Right renal pelvis (tissue), 4 donors: ENCODE measurements at places on chromosomes 13 and 19.

DNA sequence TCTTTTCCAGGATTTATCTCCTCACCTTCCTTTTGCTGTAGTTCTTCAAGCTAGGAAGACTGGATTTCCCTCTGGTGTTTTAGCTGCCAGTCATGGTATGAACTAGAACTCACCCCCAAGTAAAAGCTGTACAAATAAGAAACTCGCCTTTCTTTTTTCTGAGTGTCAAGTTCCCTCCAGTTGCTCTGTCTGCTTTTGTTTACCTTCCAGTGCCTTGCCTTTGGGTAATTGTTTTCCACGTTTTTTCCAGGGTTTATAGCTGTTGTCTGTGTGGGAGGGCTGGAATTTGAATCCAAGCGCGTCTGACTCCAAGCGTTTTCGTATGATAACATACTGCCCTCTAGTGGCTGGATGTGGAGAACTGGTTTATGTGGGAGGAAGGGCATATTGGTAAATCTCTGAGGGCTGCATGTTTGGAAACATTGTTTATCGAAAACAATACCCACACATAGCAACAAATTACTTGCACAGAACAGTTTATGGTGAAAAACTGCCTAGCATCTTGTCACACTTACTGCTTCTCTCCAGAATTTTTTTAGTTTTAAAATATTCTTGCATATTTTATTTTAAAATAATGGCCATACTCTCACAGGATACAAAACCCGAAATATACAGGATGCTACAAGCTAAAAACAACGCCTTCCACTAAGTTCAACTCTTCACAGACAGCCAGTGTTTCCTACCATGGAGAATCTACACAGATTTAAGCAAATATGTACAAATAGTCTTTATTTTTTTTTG, 19.2 kb downstream of the RCN3 start:
- peak; percentile 94 for DNase-seq

- no peak for DNase-seq
These were observed 29.9 kb upstream of the C1QTNF9 start for GRCh38 chr13:24279327-24280110.

DNA sequence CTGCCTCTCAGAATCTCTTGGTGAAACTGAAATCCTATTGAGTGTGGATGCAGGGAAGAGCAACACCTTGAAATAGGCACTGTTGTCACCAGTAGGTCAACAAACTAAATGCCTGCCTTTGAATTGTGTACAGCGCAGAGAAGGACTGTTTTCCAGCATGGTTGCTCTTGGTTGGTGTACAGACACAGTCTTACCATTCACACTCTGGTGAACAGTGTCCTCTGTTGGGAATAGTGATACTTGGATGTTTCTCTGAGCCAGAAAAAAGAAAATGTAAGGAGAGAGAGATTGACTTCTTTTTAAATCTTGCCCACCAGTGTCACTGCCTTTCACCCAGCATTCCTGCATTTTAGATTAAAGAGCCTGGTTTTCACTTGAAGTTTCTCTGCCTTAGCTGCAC, 179.7 kb downstream of the STK24 start:
- no peak for DNase-seq

GRCh38 chr13:44273991-44274770, 99.4 kb upstream of the SERP2 start:
- no peak for DNase-seq

- DNase-seq: no peak
These were observed 136.7 kb downstream of the SIPA1L3 start for GRCh38 chr19:38043649-38044144.

DNA sequence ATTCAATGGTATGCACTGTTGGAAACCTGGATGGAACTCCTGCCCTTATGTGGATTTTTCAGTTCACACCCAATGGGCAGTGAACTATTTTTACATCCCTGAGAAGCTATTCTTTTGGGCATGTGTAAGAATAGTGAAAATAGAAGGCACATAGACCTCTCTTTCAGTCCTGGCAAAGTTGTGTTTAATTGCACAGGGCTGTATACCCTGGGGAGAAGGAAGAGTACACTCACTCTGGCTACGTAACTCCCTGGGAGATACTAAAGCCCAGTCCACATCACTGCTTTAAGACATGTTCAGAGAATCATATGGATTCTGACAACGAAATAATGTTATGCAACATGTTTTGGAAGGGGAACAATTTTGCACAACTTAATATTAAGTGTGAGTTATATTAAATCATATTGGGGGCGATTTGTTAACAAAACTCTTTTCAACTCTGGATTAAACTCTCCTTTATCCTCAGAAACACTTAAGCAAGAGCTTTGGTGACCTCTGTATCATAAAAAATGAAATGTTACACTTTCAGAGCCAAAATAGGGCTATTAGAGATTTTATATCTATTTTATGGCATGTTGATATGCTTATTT, 166.1 kb downstream of the DCT start:
- DNase-seq: no peak

DNA sequence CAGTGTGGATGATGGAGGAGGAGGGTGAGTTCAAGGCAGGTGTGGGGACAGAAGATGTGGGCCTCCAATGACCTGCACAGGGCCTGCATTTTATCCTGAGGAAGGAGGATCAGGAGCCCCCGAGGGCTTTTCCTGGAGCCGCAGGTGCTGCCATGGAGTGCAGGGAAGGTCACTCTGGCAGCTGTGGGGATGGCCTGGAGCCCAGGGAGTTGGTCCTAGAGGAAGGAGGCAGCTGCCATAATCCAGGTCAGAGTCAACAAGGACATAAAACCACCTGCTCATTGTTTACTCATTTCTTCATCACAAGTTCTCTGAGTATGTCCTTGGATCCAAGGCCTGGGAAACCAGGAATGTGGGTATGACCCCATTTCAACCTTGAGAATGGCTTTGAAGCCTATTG, 87.2 kb downstream of the SCGB2B2 start:
- no peak for DNase-seq

DNA sequence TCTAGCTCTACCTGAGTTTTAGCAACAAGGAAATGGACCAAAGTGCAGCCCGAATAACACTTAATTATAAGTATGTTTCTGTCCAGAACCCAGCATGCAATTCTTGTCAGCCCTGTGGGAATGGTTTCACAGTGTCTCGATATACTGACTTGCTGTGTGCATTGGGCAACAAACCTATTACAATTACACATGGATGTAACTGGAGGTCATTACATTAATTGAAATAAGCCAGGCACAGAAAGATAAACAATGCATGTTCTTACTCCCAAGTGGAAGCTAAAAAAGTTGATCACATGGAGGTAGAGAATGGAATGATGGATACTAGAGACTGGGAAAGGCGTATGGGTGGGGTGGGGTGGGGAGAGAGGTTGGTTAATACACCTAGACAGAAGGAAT, 5.1 kb upstream of the CYP2S1 start:
- DNase-seq: no peak

DNA sequence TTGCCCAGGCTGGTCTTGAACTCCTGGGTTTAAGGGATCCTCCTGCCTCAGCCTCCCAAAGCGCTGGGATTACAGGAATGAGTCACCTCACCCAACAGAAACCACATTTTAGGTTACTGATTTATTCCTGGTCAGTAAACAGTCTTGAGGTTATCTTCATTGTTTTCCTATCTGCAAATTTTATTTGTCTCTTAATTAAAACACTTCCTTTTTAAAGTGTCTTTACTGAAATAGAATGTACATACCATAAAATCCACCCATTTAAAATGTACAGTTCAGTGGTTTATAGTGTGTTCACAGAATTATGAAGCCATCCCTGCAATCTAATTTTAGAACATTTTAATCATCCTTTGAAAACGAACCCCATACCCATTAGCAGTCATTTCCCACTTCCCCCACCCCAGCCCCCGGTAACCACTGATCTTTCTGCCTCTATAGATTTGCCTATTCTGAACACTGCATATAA, 63.0 kb downstream of the MAP4K1 start:
- DNase-seq: no peak

GRCh38 chr19:42568006-42568405, 26.7 kb downstream of the CEACAM8 start:
- DNase-seq: no peak

DNA sequence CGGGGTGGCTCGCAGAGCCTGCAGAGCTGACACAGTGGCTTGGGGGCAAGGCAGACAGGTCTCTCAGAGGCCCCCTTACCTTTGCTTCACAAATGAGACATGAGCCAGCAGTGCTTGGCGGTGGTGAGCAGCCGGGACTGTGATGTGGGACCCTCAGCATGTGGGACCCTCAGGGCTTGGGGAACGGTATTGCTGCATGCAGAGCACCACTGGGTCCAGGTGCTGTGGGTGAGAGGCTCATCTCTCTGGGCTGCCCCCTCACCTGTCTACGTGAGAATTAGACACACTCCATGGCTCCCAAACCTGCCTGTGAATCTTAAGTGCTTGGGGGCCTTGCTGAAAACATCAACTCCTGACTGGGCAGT, 106.6 kb downstream of the COL4A2 start:
- DNase-seq: no peak

DNA sequence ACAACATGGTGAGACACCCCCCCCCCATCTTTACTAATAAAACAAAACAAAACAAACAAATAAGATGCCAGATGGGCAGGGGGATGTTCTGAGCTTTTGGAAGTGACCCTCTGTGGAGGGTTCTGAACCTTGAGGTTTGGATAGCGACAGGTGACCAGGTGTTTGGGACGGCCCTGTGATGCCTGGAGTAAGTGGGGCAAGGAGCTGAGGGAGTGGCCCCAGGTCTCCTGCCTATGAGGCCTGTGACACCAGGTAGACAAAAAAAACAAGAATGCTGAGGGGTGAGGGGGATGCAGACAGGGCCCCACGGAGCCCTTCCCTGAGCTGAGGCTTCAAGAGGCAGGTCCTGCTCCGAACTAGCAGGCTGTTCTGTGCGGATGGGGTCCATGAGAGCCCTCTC, 9.2 kb downstream of the ADGRE2 start:
- DNase-seq: no peak

DNA sequence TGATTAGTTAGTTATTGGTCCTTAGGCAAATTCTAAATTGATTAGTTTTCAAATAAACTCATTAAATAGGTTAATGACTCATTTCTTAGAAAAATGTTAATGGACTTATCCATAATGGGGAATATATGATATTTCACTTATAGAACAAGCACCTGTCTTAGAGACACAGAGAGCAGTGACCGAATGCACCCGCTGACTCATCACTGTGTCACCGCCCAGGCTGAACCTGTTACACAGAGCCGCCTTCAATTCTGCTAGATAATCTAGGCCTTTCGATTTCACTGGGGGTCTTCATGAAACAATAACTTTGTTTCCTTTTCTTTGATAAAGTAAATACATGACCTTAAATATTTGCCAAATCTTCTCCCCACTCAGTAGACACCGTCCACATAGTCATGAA, 13.1 kb downstream of the IRS2 start:
- DNase-seq: no peak
